ENCODE measurements at places on chromosomes 7 and 10.

DNA sequence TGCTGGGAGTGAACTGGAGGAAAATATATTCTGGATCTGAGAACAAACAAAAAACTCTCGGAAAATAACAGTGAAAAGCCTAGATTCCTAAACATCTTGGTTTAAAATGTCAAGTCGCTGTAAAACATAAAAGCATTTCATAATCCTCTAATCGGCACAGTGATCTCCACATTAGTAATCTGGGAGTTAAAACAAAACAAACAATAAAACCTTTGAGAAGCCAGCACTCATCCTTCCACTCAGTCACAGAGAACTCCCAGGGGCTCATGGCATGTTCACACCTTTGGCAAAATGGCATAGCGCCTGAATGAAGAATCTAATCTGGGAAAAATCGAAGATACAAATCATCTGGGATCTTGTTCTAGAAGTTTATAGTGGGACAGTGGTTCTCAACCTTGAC, 24.1 kb upstream of the HPS1 start:
- no peak for DNase-seq

- DNase-seq = no peak
Measured at GRCh38 chr7:128027485-128027980, 3.7 kb downstream of the LRRC4 start.

- no peak for DNase-seq
Measured at GRCh38 chr10:76270464-76270863, 839.0 kb downstream of the LRMDA start.

- no peak for DNase-seq
Measured at GRCh38 chr10:1465993-1466764, 271.1 kb downstream of the ADARB2 start.

DNA sequence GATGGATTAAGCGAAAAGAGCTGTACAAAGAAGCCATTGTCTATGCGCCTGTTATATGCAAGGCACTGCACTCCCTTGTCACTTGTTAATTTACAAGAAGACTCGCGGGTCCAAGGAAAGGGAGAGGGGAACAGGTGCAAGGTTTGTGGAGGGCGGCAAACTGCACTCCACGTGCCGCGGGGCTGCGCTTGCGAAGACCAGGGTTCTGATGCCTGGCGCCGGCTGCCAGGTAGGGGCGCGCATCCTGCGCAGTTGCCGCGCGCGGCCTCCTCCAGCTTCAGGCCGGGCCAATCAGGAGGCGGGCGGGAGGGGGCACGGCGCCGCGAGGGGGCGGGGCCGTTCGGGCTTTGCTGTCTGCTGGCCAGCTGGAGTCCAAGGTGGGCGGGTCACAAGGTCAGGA, 140.6 kb upstream of the PALS2 start:
- no peak for DNase-seq

DNA sequence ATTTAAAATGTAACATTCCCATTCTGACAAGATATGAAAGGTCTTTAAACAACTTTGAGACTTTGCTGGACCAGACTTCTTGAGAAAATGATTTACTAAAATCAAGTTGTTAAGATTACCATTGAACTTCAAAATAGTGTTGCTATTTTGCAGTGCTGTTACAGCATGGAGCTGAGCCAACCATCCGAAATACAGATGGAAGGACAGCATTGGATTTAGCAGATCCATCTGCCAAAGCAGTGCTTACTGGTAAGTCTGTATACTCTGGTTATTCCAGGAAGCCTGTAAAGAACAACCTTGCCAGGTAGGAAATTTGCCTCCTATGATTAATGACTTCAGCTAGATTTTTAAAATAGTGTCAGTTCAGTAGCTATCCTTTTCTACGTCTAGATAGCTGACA, 18.8 kb downstream of the TNKS2 start:
- no peak for DNase-seq

Data from stimulated activated CD4-positive, alpha-beta T cell treated with anti-CD3 and anti-CD28 coated beads, Interleukin-1b, Interleukin-23, amount 100 ng/mL, for 4 hours (primary cell).